ENCODE measurements at places on chromosomes 4 and X.

DNA sequence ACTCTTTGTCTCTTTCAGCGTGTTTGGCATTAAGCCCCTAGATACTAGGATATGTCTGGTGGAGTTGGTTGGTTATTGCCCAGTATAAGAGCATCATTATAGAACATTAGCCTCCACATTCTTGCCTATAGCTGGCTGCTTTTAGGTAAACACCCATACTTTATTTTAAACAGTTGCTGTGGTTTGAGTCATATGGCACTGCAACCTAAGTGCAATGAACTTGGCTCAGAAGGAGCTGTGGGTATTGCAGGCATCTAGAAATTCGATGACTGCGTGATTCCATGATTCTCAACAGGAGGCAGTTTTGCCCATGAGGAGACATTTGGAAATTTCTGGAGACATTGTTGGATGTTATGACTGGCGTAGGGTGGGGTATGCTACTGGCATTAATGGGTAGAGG lies 49.5 kb downstream of the DCLK2 start:
- no peak for DNase-seq

DNA sequence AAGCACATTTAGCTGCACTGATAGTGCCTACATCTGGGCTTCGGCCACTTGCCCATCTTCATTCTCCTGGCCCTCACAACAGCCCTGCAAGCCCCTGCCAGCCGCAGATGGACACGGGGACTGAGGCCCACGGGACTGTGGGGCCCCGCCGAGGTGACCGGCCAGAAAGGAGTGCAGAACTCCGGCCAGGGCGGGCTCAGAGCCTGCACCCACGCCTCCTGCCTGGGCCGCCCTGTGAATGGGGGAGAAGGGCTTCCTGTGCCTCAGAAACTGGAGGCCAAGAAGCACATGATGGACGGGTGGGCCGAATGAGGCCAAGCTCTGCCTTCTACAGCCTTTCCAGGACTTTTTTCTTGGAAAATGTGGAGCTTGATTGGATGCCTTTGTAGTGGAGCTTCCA lies 35.7 kb upstream of the HGFAC start:
- no peak for DNase-seq

- no peak for DNase-seq
Observed at GRCh38 chrX:1052021-1052420, 160.4 kb downstream of the CRLF2 start.

- no peak for DNase-seq
Observed at GRCh38 chr4:186700746-186701145, 22.9 kb downstream of the FAT1 start.

DNA sequence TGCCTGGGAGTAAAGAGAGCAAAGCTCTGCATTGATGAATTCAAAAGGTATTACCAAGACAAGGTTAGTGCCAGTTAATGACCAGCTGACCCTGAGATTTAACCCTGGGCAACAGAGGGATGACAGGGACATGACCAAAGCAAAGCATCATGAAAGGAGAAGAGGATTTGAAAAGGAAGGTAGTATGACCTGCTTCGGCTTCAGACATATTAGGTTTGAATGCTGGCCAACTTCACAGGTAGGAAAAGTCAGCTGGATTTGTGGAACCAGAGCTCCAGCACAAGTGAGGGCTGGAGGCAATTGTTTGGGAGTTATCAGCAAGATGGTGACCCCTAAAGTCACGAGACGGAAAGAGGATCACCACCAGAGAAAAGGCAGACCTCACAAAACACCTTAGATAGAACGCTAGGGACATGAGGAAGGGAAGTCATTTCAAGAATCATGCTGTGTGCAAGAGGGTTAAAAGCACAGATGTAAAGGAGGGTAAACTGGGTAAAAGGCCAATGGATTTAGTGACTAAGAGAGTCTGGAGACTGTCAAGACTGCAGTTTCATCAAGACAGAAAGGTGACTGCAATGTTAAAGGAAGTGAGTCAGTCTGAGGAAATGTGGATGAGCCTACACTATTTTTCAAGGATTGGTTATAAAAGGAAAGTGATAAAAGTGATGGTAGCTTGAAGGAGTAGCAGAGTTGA lies 45.6 kb downstream of the SH3RF1 start:
- DNase-seq: no peak

DNA sequence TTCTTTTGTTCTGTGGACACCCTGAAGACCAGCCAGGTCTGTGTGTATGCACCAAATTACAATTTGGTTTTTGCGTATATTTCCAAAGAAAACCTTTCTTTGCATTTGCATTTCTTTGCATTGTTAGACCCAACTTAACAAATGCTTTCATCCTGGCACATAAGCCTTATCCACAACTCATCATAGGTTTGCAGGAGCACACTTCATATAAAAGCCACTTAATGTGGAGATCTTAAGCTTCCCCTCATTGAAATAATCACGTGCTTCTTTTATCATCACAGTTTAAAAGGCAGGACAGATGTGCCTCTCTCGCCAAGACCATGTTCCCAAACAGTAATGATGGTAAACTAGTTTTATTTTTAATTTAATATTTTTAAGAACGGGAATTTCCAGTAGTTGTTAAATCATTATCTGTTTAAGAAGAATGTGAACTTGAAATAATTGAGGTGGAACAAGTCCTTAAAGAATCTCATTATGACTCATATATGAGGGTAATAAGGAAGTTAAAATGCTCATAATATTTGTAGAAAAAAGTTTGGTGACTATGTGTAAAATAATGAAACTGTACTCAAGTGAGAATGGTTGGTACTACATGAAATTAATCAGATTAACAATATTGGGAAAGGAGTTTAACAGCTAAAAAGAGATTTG lies 65.5 kb downstream of the GLRA3 start:
- DNase-seq: no peak

GRCh38 chr4:115274545-115274944 lies 161.1 kb upstream of the NDST4 start:
- DNase-seq: no peak
